ENCODE measurements at places on chromosomes 7 and 10.

GRCh38 chr10:79475877-79476276 is 30.5 kb upstream of the ZCCHC24 start:
- DNase-seq = no peak

GRCh38 chr10:95880704-95881103 is 27.1 kb upstream of the CC2D2B start:
- DNase-seq = no peak

DNA sequence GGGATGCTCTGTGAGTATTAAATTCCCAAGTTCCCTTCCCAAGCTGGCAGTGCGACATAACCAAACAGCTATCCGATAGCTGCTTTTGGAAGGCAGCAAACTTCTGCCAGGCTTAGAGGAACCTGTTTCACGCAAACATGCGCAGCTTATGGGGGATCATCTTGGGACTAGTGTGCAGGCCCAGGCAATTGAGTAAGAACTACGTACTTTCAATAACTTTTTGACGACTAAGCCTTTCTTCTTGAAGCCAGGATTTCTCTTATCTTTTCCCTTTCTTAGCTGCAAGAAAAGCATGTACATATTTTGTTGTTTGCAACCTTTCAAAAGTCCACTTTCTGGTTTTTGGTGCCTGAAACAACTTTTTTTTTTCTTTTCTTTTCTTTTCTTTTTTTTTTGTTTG is 28.7 kb upstream of the SEPHS1 start:
- no peak for DNase-seq

- no peak for DNase-seq
Observed at GRCh38 chr7:1197997-1198625, 34.6 kb upstream of the UNCX start.

- DNase-seq = peak; percentile 56
Observed at GRCh38 chr10:84375011-84375410, 46.6 kb downstream of the CCSER2 start.

GRCh38 chr7:138712652-138713051 is 11.5 kb upstream of the SVOPL start:
- no peak for DNase-seq

DNA sequence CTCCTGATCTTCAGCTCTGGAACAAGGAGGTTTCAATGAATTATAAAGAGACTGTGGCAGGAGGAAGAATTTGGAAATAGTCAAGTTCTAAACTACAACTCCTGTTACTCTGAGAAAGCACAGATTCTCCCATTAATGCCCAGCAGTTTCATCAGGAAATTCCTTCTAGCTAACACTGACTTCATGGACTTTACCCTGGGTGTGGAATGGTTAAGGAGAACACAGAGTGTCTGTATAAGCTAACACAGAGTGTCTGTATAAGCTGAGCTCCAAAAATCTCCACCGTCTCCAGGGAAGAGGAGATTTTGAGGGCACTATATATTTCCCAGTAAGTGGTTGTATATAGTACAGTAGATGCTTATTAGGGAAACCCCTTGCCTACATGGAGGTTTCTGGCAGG is 675.5 kb downstream of the XPNPEP1 start:
- DNase-seq = no peak

DNA sequence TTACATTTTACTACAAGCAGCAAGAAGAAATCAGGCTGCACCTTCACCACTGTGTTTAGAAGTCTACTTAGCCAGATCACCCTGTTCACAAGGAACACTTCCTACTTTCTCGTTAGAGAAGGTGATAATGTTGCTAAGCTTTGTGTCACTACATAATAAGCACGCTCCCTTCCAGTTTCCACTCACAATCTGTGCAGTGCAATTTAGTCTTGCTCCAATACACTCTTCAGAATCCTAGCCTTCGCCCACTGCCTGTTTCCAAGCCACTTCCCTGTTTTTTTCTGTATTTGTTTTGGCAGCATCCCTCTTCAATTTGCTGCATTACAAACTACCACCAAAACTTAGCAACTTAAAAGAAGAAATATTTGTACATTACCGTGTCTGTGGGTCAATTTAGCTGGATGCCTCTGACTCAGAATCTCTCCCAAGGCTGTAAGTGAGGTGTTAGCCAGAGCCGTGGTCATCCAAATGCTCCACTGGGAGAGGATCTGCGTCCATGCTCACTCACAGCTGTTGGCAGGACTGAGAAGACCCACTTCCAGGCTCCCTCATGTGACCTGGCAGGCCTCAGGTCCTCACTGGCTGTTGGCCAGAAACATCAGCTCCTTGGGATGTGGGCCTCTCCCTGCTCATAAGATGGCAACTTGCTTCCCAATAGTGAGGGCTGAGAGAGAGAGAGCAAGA is 110.4 kb downstream of the PON1 start:
- no peak for DNase-seq

- no peak for DNase-seq
Observed at GRCh38 chr10:27611744-27612550, 107.8 kb downstream of the RAB18 start.

GRCh38 chr7:3806516-3806915 is 505.5 kb downstream of the SDK1 start:
- no peak for DNase-seq

- no peak for DNase-seq
Observed at GRCh38 chr10:56522166-56522565, 161.1 kb upstream of the ZWINT start.
